Stimulated activated CD4-positive, alpha-beta T cell treated with anti-CD3 and anti-CD28 coated beads, TNF-alpha, amount 100 ng/mL, for 24 hours (primary cell): ENCODE measurements at places on chromosomes 13 and 19.

- no peak for DNase-seq
Measured at GRCh38 chr13:78183732-78184131, 265.1 kb upstream of the EDNRB start.

DNA sequence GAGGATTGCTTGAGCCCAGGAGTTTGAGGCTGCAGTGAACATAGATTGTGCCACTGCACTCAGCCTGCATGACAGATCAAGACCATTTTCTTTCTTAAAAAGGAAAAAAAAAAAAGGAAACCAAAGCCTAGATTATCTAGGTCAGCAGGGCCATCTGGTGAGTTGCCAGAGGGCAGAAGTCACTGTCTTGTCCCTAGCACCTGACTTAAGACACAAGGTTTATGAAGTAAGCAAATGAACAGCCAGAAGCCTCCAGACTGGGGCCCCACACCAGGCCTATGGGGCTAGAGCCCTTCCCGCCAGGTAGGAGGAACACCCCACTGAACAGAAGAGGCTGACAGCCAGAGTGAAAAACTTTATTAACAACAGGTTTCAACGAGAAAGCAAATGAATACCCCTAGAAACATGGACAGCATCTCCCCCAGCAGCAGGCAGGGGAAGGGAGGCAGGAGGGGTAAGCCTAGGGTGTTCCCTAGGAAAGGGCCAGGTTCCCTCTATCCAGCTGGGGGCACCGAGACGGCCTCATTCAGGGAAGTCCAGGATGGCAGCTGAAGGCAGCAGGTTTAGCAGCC lies 1.2 kb downstream of the WDR83 start:
- DNase-seq: no peak

- DNase-seq: no peak
Measured at GRCh38 chr13:113756441-113757097, 2.5 kb upstream of the TMEM255B start.

DNA sequence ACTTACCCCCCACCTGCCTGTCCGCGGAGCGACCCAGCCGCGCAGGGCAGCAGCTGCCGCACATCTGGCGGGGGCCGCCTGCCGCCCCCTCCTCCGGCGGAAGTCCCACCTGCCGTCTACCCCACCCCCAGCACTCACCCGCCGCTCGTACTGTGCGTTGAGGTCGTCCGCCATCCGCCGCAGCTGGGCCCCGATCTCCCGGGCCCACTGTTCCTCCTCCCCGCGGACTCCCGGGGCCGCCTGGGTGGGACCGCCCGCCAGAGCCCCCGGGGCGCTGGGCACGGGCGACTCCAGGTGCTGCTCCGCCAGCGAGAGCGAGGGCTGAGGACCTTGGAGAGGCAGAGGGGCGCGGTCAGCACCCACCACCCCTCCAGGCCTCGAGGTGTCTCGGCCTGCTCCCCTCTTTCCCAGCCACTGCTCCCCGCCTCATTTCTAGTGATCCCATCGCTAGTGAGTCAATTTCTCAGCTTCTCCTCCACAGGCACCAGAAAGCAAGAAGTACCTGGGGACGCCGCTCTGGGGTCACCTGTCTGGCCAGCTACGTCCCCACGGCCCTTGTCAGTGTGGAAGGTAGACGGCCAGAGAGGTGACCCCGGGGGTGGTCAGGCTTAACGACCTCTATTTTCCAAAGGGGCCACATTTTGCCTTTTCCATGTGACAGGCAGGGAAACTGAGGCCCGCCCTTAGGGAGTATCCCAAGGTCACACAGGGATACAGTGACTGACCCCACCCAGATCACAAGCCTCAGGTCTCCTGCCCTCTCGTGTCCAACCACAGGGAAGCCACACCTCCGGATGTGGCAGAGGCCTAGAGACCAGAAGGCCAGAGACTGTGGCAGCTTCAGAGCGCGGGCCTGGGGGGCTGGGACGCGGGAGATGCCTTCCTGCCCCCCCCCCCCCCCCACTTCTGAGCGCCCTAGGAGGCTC lies 4.3 kb downstream of the BBC3 start:
- DNase-seq: no peak

DNA sequence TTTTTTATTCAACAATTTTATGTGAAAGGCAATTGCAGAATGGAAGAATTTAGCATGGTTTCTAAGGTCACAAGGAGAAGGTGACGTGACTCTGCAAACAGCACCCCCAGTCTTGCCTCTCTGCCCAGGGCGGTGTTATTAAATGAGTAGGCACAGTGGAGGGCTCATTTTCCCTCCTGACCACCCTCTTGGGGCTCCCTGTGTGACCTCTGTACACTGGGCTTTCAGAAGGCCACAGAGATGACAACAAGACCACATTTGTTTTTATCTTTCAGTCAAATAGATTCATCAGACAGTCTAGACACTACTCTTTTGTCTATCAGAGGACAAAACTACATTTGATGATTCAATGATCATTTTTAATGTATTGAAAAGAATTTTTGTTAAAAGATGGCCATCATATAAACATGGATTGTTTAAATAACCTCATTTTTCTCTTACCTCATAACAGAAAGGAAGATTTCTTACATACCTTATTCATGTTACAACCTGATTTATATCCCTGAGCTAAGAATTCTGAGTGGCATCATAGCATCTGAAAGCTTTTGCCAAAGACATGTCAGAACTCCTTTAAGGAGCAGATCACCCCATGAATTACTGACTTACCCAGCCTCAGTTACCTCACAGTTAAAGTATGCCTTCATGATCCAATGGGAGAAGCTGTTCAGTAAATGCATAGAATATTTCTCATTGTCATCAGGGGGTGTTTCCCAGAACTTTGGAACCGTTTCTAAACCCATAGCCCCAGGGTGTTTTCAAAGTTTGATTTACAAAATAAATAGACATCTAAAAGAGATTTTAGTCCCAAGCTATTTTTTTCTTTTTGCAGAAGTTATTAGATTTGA lies 184.0 kb upstream of the RFC3 start:
- no peak for DNase-seq

- no peak for DNase-seq
Measured at GRCh38 chr13:24275041-24275440, 34.3 kb upstream of the C1QTNF9 start.

- no peak for DNase-seq
Measured at GRCh38 chr19:5753743-5754142, 30.8 kb downstream of the PRR22 start.

- peak; percentile 54 for DNase-seq
Measured at GRCh38 chr19:10654610-10655456, 687 bp downstream of the ILF3 start.

DNA sequence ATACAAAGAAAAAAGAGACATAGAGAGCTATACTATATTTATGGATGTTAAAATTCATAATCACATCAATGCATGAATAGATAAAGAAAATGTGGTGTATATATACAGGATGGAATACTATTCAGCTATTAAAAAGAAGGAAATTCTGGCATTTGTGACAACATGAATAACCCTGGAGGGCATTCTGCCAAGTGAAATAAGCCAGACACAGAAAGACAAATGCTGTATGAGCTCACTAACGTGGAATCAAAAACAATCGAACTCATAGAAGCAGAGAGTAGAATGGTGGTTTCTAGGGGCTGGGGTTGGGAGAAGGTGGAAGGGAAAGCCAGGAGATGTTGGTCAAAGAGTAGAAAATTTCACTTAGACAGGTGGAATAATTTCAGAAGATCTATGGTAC lies 24.0 kb downstream of the UTP14C start:
- no peak for DNase-seq

DNA sequence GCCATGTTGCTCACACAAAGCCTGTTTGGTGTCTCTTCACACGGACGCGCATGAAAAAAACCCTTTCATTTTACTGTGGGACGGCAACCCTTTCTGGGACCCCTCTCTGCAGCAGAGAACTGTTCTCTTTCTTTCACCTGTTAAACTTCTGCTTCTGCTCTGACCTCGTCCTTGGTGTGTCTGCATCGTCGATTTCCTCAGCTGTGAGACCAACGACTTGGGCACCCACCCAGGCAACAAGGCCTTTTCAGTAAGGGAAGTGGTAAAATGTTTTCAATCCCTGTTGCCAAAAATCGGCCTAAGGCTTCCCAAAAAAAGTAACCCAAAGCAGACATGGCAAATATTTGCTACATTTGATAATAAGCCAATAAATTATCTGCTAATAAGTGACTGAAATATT lies 515.3 kb downstream of the IRS2 start:
- no peak for DNase-seq

DNA sequence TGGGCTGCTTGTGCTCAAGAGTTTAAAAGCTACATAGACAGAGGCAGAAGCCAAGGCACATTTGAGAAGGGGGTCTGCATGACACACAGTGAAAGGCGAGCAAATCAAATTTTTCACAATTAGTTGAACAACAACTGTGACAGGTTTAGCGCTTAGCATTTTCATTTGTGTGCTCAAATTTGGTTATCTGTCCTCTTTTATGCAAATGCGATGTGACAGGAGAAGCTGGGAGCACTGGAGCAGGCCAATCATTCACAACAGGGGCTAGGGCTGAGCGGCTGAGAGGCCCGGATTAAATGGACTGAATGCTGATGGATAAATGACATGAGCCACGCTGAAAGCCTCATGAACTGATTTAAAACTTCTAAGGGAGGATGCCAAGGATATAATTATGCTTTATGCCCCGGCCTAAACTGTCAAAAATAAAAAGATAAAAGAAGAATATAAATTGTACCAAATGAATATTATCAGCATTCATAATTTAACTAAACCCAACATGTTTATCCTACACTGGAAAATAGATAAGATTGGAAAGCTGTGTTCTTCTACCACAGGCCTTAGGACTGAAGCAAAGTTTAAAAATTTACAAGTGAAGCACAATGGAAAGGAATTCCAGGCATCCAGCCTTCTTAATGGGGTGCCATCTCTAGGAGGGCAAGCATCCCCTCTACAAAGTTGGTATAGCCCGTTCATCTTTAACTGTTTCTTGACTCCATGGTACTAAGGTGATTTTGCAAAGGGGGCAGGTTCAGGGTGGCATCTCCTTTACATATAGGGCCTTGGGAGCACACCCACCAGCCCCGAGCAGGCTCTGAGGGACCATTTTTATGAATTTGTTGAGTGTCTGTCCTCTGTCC lies 117.9 kb downstream of the RBM26 start:
- DNase-seq: no peak

GRCh38 chr13:33236021-33236420 lies 49.5 kb downstream of the STARD13 start:
- DNase-seq: no peak

DNA sequence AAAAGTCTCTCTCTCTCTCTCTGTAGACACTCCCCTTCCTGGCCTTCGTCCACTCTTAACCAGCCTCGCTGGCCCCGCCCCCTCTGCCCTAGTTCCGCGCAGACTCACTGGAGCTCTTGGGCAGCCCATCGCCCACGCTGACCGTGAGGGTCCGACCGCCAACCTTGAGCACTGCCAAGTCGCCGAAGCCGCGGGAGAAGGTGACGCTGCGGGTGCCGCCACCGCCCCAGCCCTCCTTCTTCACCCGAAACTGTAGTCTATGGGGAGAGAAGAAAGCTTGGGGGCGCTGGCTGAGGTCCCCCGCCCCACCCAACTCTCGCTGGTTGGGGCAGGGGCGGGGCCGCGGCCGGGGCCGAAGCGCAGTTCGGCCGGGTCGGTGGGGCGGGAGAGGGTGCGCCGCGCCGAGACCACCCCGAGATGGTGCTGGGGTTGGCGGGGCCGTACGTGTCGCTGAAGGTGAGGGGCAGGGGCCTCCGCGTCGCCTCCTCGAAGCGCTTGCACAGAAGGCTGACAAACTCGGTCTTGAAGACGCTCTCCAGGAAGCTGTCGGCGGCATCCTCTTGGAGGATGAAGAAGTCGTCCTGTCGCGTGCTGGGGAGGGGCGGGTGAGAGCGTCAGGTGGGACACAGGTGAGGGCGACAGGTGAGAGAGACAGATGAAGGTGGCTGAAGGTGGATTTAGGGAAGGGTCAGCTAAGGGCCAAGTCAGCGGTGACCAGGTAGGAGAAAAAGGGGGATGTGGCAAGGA lies 12.6 kb upstream of the ZNF414 start:
- no peak for DNase-seq

DNA sequence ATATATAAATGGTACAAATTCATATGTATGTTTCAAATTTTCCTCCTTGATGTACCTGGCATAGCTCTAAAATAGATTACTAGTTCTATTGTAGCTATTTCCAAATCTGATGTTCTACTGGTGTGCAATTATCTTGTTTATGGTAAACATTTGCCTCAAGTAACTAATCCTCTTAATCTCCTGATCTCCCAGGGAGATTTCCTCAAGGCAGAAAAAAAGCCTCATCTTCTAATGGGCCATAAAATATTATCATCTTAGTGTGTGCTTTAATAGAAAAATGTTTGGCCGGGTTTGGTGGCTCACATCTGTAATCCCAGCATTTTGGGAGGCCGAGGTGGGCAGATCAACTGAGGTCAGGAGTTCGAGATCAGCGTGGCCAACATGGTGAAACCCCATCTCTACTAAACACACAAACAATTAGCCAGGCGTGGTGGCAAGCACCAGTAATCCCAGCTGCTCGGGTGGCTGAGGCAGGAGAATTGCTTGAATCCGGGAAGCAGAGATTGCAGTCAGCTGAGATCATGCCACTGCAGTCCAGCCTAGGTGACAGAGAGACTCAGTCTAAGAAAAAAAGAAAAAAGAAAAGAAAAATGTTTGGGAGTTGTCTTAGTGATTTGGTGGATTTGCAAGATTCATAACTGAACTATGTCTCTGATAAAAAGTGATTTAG lies 498.9 kb upstream of the SLITRK5 start:
- DNase-seq: no peak
